ENCODE measurements at places on chromosomes 1 and 21. TPM values are rescaled to one million over a fixed set of nuclear protein-coding genes. Genes with fewer than 3 reads are reported as not detected.
A peak's percentile ranks its signal among the peaks of the same experiment; 100 is the strongest.

- H3K4me3 ChIP-seq: no peak overlapping the region
- no peak for DNase-seq
- H3K27me3 ChIP-seq: no peaks in the 10 kb centered on the region
- H3K4me1 ChIP-seq: no peaks in the 10 kb centered on the region
These were observed 25.4 kb upstream of the FMO1 start for GRCh38 chr1:171222936-171223335.

DNA sequence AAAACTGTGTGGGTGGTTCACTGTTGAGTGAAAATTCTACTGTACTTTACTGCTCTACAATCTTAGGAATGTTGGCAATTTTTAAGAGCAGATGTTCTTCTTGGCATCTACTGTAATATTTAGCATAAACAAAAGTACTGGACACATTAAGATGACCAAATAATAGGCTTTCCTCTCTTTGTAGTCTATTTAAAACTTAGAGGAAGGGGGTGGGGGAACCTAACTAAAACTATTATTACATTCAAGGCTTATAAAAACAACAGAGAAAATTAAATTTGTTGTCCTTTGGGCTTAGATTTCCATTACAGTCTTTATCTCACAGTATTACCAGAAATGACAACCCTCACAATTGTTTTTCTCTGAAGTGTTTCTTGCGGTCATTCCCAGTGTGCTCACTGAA is 181.2 kb downstream of the PLPPR4 start:
- H3K27ac ChIP-seq: no peak overlapping the region
- H3K36me3 ChIP-seq: no peaks in the 10 kb centered on the region
- H3K4me1 ChIP-seq: no peaks in the 10 kb centered on the region
- H3K4me3 ChIP-seq: no peak overlapping the region

Gene MIXL1
- total RNA-seq: 0.69 TPM

DNA sequence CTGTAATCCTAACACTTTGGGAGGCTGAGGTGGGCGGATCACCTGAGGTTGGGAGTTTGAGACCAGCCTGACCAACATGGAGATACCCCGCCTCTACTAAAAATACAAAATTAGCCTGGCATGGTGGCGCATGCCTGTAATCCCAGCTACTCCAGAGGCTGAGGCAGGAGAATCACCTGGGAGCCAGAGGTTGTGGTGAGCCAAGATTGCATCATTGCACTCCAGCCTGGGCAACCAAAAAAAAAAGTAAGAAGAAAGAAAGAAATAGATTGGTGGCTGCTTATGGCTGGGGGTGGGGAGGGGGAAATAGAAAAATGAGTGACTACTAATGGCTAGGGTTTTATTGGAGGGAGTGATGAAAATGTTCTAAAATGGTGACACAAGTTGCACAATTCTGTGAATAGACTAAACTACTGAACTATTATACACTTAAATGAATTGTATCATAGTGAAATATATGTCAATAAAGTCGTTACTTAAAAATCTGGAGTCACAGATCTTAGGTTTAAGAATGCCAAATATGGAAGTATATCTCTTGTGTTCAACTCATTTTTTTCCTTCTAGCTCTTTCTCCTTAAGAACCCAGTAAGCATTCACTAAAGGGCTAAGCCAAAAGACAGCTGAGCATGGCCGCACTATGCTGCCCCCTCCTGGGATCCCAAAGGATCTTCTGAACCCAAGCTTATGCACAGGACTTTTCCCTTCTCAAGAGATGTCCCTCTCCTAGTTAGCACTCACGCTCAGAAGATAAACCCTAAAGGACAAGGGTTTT is 3.2 kb upstream of the NPL start:
- H3K27ac ChIP-seq: no peak overlapping the region
- H3K36me3 ChIP-seq: no peaks in the 10 kb centered on the region
- 0 out of 2 replicates have a peak, but pooled peaks cover 3% of the 10 kb centered on the region for H3K4me1 ChIP-seq
- peaks cover 30% of the 10 kb centered on the region for H3K27me3 ChIP-seq
- peak; percentile 38 for DNase-seq

DNA sequence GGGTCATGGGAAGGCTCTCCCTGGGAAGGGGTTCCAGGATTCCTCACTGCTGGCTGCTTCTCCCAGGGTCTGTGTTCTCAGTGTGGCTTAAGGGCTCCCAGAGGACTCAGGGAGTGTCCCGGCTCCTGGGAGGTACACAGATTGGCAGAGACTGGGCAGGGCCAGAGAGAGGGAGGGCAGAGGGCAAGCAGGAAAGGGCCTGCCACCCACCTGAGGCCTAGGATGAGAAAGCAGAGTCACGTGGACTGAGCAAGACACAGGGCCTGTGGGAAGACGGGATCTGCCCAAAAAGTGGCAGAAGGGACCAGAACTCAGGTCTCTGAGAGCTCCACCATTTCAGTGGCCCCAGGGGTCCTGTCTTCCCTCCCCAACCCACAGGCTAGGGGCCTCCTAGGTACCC is 871 bp downstream of the SLFNL1 start:
- DNase-seq: no peak
- H3K36me3 ChIP-seq: 0 out of 2 replicates have a peak, but pooled peaks cover 3% of the 10 kb centered on the region
- peaks cover 31% of the 10 kb centered on the region for H3K4me1 ChIP-seq
- no peak overlapping the region for H3K4me3 ChIP-seq

- no peaks in the 10 kb centered on the region for H3K4me1 ChIP-seq
- H3K36me3 ChIP-seq: no peaks in the 10 kb centered on the region
- no peaks in the 10 kb centered on the region for H3K27me3 ChIP-seq
- no peak for DNase-seq
These were observed 103.1 kb downstream of the GALNT2 start for GRCh38 chr1:230170153-230170547.

DNA sequence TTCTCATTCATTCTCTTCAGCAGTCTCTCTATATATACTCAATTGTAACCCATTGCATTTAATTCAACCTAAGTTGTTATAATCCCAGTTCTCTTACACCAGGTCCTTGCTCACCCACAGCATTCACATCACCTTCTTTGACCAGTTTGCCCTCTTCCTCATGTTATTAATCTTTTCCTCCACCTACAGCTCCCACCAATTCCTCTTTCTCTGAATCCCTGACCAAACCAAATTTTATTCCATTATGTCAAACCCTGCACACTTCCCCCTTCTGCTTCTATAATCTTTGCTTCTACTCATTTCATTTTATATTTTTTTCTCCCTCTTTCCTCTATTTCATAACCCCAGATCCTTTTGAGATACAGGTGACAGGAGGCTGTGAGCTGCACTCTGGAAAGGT is 1.4 kb downstream of the CD1A start:
- no peak overlapping the region for H3K27ac ChIP-seq
- H3K36me3 ChIP-seq: no peaks in the 10 kb centered on the region
- no peak overlapping the region for H3K4me3 ChIP-seq
- no peaks in the 10 kb centered on the region for H3K27me3 ChIP-seq
- no peaks in the 10 kb centered on the region for H3K4me1 ChIP-seq

GRCh38 chr1:29508458-29509107 is 272.3 kb downstream of the PTPRU start:
- no peak for DNase-seq
- no peaks in the 10 kb centered on the region for H3K36me3 ChIP-seq
- no peak overlapping the region for H3K4me3 ChIP-seq
- H3K27me3 ChIP-seq: peaks cover 12% of the 10 kb centered on the region

Gene KCNC4
- 15.4 TPM for total RNA-seq

DNA sequence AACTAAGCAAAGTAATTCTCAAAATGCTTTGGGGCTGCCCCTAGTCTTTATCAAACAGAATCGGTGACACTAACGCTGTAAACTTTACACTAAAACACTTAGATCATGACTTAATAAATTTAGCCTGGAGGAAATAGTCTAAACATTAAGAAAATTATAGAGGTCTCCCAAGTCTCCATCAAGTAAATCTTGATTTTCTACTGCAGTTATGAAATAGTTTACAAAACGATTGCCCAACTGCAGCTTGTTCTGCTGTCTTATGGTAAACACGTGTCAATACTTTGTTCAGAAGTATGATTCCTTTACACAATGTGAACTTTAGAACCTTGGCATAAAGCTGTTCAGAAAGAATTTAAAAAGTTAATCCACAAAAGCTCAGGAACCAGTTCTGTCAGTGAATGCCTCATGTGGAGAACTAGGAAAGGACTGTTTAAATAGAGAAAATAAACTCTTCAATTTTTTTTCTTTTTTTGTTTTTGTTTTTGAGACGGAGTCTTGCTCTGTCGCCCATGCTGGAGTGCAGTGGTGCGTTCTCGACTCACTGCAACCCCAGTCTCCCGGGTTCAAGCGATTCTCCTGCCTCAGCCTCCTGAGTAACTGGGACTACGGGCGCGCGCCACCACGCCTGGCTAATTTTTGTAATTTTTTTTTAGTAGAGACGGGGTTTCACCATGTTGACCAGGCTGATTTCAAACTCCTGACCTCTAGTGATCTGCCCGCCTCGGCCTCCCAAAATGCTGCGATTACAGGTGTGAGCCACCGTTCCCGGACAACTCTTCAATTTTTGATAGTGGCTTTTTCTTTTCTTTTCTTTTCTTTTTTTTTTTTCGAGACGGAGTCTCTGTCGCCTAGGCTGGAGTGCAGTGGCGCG is 1.6 kb downstream of the DDI2 start:
- peaks cover 25% of the 10 kb centered on the region for H3K4me1 ChIP-seq
- peak overlapping the region; percentile 91 for H3K27ac ChIP-seq
- H3K4me3 ChIP-seq: peak overlapping the region; percentile 92
- H3K36me3 ChIP-seq: peaks cover 3% of the 10 kb centered on the region
- H3K27me3 ChIP-seq: no peaks in the 10 kb centered on the region
- no peak for DNase-seq

GRCh38 chr1:245934409-245934808 is 572.7 kb downstream of the SMYD3 start:
- H3K36me3 ChIP-seq: no peaks in the 10 kb centered on the region
- DNase-seq: no peak
- no peak overlapping the region for H3K27ac ChIP-seq
- no peaks in the 10 kb centered on the region for H3K27me3 ChIP-seq
- no peaks in the 10 kb centered on the region for H3K4me1 ChIP-seq
- no peak overlapping the region for H3K4me3 ChIP-seq

- no peaks in the 10 kb centered on the region for H3K36me3 ChIP-seq
- H3K27me3 ChIP-seq: no peaks in the 10 kb centered on the region
- H3K4me1 ChIP-seq: no peaks in the 10 kb centered on the region
- H3K27ac ChIP-seq: peak within 1 kb of the TSS; percentile 35
- no peak for DNase-seq
These were observed at the start of gene PHLDA3 for GRCh38 chr1:201468844-201469644. Gene PHLDA3 (minus strand): TSS chr1:201469188. CDS start chr1:201468786, 402 bp downstream.

Gene NKAIN1
- 1.7 TPM for total RNA-seq

Gene FH
- total RNA-seq: 87.1 TPM

- no peaks in the 10 kb centered on the region for H3K36me3 ChIP-seq
- no peaks in the 10 kb centered on the region for H3K27me3 ChIP-seq
- H3K27ac ChIP-seq: no peak overlapping the region
- DNase-seq: no peak
- peaks cover 3% of the 10 kb centered on the region for H3K4me1 ChIP-seq
These were observed 6.8 kb upstream of the EFCAB14 start for GRCh38 chr1:46725736-46726108.

Gene LAX1
- total RNA-seq: not detected

GRCh38 chr1:216502528-216503162 is 79.4 kb upstream of the USH2A start:
- no peaks in the 10 kb centered on the region for H3K36me3 ChIP-seq
- H3K27ac ChIP-seq: no peak overlapping the region

DNA sequence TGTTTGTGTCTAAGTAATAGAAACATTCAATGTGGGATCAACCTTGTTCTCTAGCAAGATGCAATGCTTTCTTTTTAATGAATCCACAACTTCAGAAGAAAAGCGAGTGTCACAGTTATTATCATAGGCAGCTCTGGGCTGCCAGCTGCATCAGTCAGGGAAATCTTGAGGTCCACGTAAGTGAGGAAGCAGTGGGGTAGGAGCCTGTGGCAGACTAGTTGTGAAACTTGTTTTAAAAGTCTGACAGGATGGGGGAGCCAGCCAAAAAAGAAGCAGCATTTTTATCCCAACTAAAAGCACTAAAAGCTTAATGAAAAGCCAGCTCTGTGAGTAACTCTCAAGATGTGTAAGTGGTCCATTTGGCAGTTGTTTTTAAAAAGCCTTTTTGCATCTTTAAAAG is 113.1 kb downstream of the ZNF326 start:
- peaks cover 46% of the 10 kb centered on the region for H3K27me3 ChIP-seq
- H3K27ac ChIP-seq: no peak overlapping the region
- H3K4me3 ChIP-seq: no peak overlapping the region

GRCh38 chr1:2594001-2594640 is 7.5 kb downstream of the PRXL2B start:
- no peaks in the 10 kb centered on the region for H3K4me1 ChIP-seq
- H3K27ac ChIP-seq: no peak overlapping the region
- H3K27me3 ChIP-seq: no peaks in the 10 kb centered on the region
- no peak for DNase-seq
- H3K36me3 ChIP-seq: no peaks in the 10 kb centered on the region

Gene CFAP107
- not detected for total RNA-seq

GRCh38 chr1:156527584-156527983 is 27.0 kb upstream of the MEF2D start:
- no peak overlapping the region for H3K27ac ChIP-seq
- H3K27me3 ChIP-seq: no peaks in the 10 kb centered on the region
- no peaks in the 10 kb centered on the region for H3K4me1 ChIP-seq
- H3K4me3 ChIP-seq: no peak overlapping the region

- H3K27ac ChIP-seq: no peak overlapping the region
- H3K4me1 ChIP-seq: no peaks in the 10 kb centered on the region
- DNase-seq: no peak
- no peak overlapping the region for H3K4me3 ChIP-seq
- peaks cover 8% of the 10 kb centered on the region for H3K27me3 ChIP-seq
These were observed 162.9 kb upstream of the RAB4A start for GRCh38 chr1:229107972-229108371.

Gene DVL1
- total RNA-seq: 144 TPM

DNA sequence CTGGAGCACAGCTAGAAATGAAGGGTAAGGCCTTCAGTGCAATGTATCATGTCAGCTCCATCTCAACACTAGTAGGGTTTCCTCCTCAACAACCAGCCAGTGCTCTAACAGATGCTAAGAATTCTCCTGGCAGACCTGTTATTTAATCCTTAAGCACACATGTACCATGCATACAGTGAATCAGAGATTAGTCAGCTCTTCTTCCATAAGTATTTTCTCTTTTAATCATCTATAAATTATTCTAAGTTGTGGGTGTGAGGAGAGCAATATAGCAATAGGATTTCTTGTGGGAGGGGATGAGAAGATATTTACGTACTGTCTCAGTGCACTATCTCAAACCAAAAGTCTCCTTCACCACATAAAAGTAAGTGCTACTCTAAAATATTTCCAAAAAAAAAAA is 95.3 kb downstream of the COP1 start:
- no peak overlapping the region for H3K27ac ChIP-seq
- H3K4me1 ChIP-seq: no peaks in the 10 kb centered on the region
- no peak overlapping the region for H3K4me3 ChIP-seq
- no peaks in the 10 kb centered on the region for H3K36me3 ChIP-seq
- H3K27me3 ChIP-seq: no peaks in the 10 kb centered on the region

Gene TMEM82
- not detected for total RNA-seq

Gene SH2D1B
- not detected for total RNA-seq

Data from Panc1 (cell line).